ENCODE measurements at places on chromosomes 16 and 17.

DNA sequence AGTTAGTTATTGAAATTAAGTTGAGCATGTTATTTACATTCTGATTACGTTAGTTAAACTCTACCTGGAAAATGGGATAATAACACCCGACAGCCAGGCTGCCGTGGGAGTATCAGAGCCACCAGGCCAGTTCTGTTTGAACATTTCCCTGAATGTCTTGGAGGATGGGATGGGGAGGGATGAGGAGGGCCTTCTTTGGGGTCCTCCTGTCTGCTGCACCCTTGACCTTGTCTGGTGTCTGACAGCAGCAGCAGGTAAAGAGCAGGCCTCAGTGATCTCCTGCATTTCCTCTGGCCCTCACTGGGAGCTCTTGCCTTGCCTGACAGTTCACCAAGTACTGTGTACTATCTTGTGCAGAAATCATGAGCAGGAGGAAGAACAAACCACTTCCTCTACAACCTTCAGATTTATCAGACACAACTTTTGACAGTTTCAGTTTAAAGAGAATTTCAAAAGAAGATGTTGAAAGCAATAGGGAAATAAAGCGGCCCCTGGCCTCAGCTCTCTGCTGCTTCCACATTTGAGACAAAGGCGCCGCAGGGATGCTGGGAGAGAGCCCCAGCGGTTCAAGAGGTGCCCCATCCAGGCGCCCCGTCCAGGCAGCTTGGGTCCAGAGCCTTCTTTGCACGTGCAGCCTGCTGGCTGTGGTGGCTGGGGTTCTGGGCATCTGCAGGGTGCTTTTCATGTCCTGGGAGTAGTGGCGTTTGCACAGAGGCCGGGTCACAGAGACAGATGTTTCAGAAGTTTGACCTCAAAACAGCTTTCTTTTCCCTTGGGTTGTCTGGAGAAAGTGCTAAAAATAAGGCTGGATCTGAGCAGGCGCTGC, 25.3 kb downstream of the CMIP start:
- no peak for DNase-seq

DNA sequence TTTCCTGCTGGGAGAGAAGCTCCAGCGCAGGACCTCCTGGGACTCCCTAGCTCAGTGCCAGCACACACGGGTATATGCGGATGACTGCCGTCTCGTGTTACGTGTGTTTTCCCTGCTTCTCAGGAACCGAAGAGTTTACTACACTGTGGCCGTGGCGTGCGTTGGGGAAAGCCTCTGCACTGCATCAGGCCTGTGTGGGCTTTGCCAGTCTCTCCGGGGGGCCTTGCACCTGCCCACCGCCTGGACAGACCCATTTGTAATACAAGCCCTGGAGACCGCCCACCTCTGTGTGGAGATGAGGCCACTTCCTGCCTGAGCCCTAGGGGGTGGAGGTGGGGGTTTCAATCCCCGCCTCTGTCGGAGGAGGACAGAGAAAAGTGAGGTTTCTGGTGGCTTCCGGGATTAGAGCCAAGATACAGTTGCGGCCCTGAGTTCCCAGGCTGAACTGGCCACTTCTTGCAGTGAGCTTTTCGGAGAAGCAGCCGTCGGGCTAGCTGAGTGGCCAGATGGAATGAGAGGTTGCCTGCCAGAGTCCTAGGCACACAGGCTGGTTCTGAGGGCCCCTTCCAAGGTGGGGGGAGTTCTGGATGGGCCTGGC, 43.4 kb upstream of the GSE1 start:
- no peak for DNase-seq

DNA sequence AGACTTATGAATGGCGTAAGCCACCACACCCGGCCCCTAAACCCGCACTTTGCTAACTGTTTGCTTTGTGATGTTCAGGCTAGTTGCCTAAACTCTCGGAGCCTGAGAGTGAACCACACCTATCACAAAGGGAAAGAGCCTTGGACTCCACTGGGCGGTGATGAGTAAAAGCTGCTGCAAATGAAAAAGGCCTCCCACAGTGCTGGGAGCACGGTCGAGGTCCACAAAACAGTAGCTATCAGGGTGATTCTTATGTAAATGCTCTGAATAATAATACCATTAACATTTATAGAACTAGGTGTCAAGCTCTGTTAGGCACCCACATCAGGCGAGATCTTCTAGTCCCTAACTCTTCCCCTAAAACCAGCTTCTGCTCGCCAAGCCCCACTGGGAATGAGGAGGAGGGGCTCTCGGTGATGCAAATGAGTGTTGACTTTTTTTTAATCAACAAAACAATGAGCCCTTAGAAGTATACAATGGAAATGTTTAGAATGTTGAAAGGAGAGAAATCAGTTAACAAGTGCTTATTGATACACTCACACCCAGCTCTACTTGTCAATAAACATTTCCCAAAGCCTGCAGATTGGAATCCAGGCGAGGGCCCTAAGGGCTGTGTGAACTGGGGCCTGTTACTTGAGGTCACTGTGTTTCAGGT, 19.8 kb downstream of the FBRS start:
- DNase-seq = no peak

DNA sequence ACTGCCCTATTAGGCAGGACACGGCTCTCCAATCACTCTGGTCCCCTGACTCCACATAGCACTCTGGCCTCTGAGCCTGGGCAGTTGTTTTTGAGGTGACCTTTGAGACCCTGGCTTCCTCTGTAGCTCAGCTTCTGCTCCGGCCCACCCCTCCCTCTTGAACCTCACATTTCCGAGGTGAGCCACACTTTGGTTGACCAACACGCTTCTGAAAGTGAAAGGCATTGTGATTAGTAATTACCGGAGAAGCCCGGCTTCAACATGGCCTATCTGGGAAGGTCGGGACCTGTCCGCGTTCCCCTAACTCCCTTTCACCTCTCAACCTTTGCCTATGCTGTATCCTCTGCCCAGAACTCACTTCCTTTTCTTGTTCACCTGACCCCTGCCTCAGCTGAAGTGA, 10.3 kb upstream of the ITGAX start:
- no peak for DNase-seq

- no peak for DNase-seq
Measured at GRCh38 chr17:61875804-61876203, 12.5 kb upstream of the BRIP1 start.

GRCh38 chr17:17151962-17152361, 54.2 kb downstream of the PLD6 start:
- DNase-seq = peak; percentile 97

DNA sequence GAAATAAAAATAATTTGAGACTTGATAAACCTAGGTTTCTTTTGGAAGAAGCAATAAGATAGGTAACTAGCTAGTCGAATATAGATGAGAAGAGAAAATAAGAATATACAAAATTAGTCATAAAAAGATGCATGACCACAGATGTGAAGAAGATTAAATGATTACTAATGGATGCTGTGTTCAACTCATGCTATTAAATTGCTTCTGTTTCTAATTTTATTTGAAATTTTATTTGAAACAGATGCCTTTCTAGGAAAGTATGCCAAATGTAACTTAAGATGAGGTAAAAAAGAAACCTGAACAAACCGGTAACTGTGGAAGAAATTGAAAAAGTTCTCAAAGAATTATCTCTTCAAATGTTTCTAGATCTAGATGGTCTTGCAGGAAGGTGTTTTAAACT, 91.6 kb downstream of the OR1D5 start:
- DNase-seq = no peak

DNA sequence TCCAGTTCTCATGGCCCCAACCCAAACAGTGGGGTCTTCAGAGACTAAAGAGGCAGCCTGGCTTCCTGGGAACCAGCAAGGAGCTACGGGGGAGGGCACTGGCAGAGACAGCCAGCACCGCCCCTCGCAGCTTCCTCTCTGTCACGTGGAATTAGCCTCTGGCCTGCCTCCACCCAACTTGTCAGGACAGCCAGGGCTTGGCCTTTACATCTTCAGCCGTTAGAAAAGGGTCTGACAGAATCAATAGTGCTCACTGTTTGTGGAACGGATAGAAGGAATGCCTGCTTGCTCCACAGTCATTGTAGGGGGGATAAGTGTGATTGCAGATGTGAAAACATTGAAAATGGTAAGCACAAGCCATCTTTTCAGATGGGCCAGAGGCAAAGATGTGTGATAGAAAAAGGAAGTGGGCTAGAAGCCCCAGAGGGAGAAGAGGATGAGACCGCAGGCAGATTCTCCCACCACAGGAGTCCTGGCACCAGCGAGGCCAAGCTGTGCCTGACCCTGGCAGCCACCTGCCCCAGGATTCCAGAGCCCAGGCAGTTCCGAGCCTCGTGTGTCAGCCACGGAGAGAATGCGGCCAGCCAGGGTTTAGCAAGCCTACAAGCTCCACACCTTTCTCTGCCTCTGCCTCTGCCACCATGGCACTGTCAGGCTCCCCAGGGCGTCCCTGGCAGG, 18.6 kb downstream of the GRIN2C start:
- DNase-seq = peak; percentile 32

DNA sequence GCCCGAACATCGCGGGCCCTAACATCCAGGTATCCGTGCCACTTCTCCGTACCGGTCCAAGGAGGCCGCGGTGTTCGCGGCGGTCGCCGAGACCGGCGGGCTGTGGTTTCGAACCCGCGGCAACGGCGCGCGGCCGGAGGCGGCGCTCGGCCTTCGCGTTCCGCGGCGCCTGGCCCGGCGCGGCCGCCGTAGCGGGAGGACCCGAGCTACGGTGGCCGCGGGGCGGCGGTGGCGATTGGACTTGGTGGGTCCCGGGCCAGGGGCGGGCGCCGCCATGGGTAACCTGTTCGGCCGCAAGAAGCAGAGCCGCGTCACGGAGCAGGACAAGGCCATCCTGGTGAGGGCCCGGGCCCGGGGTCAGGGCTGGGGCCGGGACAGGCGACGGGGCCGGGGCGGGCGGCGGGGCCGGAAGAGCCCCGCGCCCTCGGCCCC, at the start of gene CHMP6:
TSS of gene CHMP6 (plus strand) at position 197 of the 432 bp plus-strand sequence. CDS start at position 275, 78 bp downstream.
- DNase-seq = peak; percentile 90

- no peak for DNase-seq
Measured at GRCh38 chr16:12775656-12776236, 27.9 kb downstream of the CPPED1 start.

GRCh38 chr16:67244387-67245185, 2.7 kb downstream of the FHOD1 start:
- DNase-seq = peak; percentile 94

DNA sequence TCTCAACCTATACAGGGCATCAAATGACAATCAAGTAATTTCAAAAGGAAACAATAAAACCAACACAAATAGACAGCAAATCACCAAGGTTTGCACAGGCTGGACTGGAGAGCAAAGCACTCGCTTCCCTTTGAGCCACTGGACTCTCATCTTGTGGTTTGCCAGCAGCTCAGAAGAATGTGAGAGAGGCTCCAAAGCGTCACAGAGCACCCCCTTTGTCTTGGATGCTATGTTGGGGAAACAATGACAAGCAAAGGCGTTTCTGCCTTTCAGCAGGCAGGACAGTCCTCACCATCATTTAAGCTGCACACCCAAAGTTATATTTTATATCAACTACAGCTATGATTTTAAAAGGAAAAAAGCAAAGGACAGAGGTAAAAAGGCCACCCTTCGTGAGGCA, 13.2 kb downstream of the SLC6A4 start:
- DNase-seq = no peak

DNA sequence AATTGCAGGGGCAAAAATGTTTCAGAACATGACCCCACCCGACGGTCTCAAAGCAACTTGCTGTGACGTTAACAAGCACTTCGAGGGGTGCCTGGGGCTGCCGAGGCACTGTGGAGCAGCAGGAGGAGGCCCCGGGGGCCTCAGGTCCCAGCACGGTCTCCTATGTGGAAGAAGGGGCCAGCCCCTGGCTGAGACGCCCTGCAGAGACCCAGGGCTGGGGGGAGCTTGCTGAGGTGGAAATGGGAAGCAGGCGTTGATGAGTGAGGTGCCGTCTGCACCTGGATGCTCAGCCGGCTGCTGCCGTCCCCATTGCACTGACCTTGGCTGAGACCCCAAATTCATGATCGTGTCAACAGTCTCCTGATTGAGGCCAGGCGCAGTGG, 46.5 kb downstream of the NT5M start:
- DNase-seq = no peak

- no peak for DNase-seq
Measured at GRCh38 chr17:19708431-19709175, 7.8 kb downstream of the SLC47A2 start.

GRCh38 chr16:73161977-73162376, 114.0 kb upstream of the ZFHX3 start:
- DNase-seq = no peak

Measured in foreskin fibroblast (primary cell).